ENCODE measurements at places on chromosomes 6 and 20.

GRCh38 chr6:106281088-106281487 lies 44.5 kb downstream of the ATG5 start:
- DNase-seq: no peak

DNA sequence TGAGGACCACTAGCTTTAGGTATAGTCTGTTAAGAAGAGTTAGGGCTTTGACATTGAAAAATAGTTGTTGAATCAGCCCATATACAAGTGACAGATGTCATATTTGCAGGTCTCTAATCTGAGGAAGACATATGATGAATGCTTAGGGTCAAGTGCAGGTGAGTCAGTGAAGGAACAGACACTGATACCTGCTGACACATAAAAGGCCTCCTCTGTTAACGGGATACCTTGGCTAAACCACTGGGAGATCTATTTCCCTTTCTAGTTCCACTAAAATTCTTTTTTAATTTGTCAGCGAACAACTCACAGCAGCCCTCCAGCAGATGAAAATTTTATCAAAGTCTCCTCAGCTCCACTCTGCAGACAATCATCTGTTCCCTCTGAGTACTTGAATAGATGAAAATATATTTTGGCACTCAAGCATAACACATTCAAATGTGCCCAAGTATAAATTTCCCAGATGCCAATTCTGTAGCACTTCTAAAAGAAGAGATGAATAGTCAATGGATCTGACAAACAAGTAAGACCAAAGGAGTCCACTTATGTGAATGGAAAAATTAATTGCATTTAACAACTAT lies 154.0 kb downstream of the KIF16B start:
- no peak for DNase-seq

DNA sequence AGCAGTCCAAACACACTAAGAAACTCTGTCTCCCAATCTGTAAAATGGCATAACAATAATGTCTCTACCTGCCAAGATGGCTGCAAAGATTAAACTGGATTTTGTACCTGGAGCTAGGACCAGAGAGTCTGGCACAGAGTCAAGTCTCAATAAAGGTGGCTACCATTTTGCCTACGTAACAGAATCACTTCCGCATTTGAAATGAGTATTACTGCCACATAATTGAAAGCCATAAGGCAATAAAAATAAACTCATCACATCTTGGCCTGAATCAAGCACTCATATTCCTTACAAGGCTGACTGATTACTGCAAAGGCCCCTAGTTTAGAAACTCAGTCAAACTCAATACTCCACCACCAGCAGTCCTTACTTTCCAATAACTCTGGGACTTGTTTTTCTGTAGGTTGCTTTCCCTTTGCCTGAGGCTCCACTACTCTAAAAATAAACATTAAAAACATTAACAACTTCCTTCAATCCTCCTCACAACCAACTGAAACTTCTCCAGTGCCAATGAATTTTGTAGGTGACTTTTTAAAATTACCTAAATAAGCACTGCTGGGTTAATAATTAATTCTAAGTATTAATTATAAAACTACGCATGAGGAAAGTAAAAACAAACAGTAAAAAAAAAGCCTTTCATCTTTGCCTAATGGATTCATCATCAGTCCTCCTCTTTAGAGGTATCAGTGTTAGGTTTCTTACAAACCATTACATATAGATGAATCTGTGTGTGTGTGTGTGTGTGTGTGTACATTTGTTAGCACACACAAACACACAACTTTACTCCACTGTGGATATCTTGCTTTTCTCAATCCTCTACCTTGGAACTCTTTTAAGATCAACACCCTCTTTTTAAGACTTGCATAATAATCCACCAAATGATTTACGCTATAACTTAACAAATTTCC lies 3.7 kb downstream of the KIF16B start:
- no peak for DNase-seq

DNA sequence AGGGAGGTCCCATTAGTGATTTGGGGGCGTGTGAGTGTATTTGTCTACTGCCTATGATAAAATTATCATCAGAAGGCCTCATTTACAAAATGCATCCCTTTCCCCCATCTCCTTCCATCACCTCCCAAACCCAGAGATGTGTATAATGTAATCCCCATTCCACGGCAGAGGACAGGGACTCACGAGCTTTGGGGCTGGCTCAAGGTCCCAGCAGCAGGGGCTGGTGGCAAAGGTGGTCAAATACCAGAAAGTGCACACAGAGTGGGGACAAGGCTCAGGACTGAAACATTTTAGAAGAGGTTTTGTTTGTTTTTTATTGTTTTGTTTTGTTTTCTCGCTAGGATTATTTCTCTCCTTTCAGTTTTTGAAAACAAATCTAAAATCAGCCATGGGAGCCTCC lies 68.5 kb upstream of the TOP1 start:
- no peak for DNase-seq

- DNase-seq: no peak
Observed at GRCh38 chr20:9332791-9333479, 181.5 kb upstream of the LAMP5 start.

DNA sequence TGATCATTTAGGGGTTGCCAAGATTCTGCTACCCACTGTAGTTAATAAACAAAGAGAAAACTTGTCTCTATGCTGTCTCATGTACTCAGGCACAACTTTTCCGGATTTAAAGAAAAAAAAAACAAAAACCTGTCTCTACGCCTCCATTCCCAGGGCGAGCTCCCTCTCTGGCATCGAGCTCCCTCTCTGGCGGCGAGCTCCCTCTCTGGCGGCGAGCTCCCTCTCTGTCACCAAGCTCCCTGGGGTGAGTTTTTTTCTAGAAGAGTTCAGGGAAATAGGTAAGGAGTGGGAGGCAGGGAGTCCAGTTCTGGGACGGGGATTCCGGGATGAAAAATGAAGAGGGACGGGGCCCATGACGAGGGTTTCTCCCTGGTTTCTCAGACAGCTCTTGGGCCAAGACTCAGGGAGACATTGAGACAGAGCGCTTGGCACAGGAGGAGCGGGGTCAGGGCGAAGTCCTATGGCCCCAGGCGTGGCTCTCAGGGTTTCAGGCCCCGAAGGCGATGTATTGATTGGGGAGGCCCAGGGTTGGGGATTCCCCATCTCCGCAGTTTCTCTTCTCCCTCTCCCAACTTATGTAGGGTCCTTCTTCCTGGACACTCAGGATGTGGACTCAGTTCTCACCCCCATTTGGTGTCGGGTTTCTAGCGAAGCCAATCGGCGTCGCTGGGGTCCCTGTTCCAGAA lies 16.5 kb upstream of the HLA-A start:
- peak; percentile 20 for DNase-seq

DNA sequence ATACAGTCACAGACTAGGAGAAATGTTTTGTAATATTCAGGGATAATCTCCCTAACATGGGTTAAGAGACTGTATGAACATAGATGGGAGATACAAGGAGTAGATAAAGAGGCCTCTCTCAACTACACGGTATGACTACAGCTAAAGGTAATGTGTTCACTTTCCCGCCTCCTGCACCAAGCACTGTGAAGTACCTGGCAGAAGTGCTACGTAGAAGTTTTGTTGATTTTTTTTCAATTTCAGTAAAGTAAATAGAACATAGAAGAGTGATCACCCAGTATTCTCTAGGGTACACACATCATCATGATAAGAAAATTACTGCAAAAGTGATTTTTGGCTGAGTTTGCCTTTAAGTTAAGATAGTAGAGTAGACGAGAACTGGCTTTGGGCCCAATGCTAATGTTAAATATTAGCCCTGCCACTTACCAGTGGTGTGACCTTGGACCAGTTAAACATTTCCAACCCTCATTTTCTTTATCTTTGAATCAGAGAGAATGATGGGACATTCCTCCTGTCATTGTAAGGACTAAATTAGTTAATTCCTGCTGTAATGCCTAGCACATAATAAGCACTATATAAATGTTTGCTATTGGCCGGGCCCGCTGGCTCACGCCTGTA lies 183.6 kb downstream of the COL9A1 start:
- no peak for DNase-seq

GRCh38 chr6:32459781-32460424 lies 20.2 kb downstream of the HLA-DRA start:
- no peak for DNase-seq

DNA sequence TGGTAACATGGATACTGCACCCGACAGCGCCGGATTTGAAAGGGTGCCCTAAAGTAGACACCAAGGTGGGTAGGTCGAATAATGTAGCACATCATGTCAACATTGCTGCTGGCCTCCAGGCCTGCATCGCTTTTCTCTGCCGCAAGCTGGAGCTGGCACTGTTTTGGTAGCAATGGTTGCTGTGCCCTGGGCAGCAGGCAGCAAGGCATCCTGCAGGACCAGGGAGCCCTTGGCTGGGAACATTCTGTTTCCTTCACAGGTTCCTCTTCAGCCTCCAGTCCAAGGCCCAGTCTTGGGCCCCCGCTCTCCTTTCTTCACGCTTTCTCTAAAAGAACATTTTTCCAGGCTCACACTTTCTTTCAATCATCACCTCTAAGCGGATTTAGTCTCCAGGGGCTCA lies 365.8 kb upstream of the JARID2 start:
- no peak for DNase-seq

GRCh38 chr6:113856625-113857555 lies at the start of gene MARCKS:
MARCKS (plus strand) TSS chr6:113857345; CDS start chr6:113857746, 401 bp downstream.
- peak; percentile 83 for DNase-seq

- DNase-seq: no peak
Observed at GRCh38 chr6:74115674-74116073, 419.7 kb downstream of the CD109 start.

GRCh38 chr6:106608080-106608668 lies 21.1 kb downstream of the RTN4IP1 start:
- no peak for DNase-seq

GRCh38 chr20:51182571-51182970 lies 159.7 kb upstream of the KCNG1 start:
- DNase-seq: no peak

- no peak for DNase-seq
Observed at GRCh38 chr6:98454809-98455322, 379.5 kb upstream of the POU3F2 start.

DNA sequence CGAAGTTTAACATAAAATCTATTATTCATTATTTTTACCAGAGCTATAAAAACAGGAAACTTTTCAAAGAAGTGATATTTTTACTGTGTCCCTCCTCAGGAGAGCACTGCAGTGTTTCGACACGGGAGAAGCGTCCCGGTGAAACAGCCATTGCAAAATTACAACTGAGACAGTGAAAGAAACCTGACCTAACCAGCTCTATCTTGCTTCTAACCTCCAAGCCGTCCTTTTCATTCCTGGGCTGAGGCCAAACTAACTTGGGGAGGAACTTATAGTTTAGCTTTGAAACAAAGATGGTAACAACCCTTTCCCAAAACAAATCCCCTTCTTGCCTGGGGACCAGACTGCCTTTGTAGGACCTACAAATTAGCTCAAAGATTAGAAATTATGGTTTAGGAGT lies 79.2 kb downstream of the WDR27 start:
- DNase-seq: no peak

- no peak for DNase-seq
Observed at GRCh38 chr20:30486103-30486478, 771.4 kb upstream of the DEFB115 start.

DNA sequence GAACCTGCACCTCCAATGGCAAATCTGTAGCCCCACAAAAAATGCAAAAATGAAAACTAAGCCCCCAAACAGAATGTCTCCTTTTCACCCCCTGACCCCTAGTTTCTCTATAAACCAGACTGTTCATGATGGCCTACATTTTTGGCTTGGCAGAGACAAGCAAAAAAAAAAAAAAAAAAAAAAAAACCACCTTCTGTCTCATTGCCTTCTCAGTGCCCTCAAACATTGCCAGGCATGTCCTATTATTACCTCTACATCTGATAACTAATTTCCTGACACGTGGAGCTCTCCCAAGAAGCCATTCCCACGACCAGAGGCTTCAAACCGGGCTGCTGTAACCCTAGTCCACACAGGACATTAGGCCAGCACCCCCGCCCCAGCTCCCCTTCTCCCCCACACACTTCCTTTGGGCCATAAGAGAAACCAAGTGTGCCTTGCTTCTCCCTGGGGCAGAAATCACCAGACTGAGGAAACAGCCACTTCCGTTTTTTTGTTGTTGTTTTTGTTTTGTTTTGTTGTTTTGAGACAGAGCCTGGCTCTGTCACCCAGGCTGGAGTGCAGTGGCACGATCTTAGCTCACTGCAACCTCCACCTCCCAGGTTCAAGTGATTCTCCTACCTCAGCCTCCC lies 65.4 kb downstream of the GPR6 start:
- no peak for DNase-seq

- DNase-seq: no peak
Observed at GRCh38 chr6:161406646-161407045, 132.8 kb upstream of the AGPAT4 start.

- no peak for DNase-seq
Observed at GRCh38 chr20:2298701-2299100, 2.9 kb downstream of the TGM3 start.

DNA sequence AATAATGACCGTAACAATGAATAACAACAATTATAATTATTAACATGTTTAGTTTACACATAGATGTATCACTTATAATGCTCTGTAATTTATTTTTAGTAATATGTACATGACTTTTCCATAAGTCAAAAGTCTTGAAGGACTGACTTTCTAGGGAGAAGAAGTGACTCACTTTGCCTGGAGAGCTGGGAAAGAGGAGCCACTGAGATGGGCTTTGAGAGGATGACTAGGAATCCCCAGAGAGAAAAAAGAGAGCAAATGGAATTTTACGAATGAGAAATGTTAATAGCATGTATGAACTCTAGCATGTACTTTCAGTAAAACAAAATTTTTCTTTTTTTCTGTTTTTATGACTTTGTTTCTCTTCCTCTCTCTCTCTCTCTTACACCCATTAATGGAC lies 67.8 kb upstream of the RALY start:
- DNase-seq: no peak

- no peak for DNase-seq
Observed at GRCh38 chr6:26403893-26404292, 1.8 kb downstream of the BTN3A1 start.

GRCh38 chr6:92377137-92377536 lies 1042.2 kb downstream of the EPHA7 start:
- no peak for DNase-seq

DNA sequence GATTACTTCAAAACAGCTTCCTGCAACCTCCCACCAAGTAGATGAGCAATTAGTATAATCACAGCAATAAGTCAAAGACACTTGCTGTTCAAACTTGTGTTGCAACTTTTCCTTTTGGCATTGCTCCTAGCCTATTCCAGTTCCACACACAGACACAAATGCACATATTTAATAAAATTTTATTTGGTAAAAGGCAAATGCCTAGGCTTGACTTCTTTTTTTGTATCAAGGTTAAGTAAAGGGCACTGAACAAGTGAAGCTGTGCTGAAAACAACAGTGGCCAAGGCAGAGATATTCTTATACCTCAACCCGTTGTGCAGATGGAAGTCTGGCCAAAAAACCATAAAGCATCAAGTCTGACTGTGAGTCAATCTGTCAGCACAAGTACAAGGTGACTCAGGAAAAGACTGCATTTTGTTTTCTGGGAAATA lies 708.4 kb upstream of the CITED2 start:
- DNase-seq: no peak

DNA sequence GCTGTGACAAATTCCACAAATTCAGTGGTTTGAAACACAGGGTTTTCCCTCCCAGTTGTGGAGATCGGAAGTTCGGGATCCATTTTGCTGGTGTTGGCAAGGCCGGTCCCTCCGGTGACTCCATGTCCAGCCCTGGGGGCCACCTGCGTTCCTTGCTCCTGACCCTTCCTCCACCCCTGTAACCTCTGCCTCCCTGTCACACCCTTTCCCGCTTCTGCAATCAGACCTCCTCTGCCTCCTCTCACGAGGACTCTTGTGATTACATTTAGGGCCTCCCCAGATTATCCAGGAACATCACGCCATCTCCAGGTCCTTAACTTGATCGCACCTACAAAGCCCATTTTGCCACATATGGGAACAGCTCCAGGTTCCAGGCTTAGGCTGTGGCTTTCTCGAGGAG lies 12.5 kb downstream of the RPS6KA2 start:
- no peak for DNase-seq

All from left ventricle myocardium inferior (tissue), 1 donor.